ENCODE measurements at places on chromosomes 3 and 15.

- no peak for DNase-seq
Observed at GRCh38 chr3:184526088-184526433, 35.5 kb upstream of the EPHB3 start.

GRCh38 chr3:142916605-142917004 is 27.7 kb upstream of the PCOLCE2 start:
- no peak for DNase-seq

DNA sequence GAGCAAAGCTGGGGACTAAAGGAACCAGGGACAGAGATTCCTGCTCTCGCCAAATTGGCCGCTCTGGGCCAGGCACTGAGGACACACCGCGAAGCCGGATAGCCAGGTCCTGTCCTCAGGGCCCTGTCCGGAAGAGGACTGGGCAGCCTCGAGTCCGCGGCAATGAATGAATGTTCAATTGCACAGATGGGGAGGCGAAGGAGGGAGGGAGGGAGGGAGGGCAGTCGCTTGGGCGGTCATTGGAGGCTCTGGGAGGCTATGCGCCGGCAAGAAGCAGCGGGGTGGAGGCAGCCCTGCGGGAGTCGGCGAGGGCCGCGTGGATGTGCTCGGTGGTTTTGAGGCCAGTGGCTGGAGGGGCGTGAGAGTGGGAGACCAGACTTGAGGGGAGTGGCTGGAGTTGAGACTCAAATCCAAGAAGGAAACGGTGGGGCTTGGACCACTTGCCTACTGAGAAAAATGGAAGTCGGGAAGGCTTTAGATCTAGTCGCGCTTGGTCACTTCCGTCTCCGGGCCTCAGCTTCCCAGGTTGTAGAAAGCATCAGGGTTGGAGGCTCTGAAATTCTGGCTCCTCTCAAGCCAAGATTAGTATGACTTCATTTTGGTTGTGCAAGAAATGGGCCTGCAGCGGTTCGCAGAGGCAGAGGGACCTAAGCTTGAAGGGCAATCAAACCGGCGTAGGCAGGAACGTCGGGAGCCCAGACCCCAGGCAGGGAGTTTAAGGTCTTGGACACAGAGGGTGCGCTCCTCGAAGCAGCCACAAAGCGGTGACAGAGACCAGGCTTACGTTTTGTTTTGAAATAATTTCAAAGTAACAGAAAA is 21.1 kb upstream of the PLXND1 start:
- DNase-seq: peak; percentile 31

- no peak for DNase-seq
Observed at GRCh38 chr15:66906668-66907614, 158.5 kb upstream of the SMAD3 start.

DNA sequence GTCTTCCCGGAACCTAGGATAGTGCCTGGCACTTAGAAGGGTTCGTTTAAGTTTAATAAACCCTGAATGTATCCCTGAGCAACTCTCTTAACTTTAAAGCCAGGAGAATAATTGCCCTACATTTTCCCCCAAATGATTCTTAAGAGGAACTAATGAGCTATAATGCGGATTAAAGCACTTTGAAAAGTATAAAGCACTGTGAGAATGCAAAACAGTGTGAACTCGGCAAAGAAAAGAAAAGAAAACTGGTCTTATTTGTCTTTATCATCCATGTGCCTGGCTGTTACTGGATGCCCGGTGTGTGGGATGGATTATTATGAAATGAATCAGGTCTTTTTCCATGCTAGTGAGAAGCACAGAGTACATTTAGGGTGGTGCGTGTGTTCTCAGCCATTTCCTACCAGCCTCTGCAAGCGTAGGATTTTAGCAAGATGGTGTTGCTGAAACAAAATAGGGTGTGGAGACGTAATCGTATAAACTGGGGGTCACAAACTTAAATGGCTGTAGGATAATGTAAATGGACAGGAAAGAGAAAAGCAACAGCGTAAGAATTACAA is 983 bp downstream of the KBTBD12 start:
- DNase-seq: no peak

- no peak for DNase-seq
Observed at GRCh38 chr3:61354604-61355003, 103.4 kb upstream of the FHIT start.

DNA sequence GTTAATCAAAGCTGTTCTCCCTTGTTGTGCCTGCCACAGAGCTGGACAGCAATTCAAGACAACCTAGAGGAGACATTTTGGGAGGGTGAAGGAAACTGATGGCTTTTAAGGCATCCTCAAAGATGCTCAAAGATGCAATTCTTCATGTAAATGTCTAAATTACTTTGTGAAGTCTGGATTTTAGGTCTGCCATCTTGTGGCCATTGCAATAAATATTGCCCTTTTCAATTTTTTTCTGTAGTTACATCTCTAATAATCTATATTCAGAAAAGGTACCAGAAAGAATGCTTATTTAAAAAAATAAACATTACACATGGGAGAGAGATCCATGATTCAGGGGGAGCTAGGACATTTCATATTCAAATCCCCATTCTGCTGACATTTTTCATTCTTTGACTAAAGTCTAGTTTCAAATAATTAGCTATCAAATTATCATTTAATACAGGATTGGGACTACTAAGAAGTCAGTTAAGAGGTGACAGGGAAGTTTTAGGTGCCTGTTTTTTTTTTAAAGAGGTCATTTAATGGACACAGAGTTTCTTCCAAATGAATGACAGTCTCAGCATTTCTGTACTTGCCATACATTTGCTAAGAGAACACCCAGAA is 259.8 kb upstream of the WNT5A start:
- DNase-seq: no peak

- DNase-seq: no peak
Observed at GRCh38 chr15:33096134-33096533, 98.4 kb downstream of the FMN1 start.

- no peak for DNase-seq
Observed at GRCh38 chr3:191376516-191377141, 46.3 kb upstream of the UTS2B start.

GRCh38 chr3:4812591-4812990 is 166.6 kb upstream of the BHLHE40 start:
- DNase-seq: no peak

Data from stimulated activated CD8-positive, alpha-beta memory T cell treated with anti-CD3 and anti-CD28 coated beads, Interleukin-15, amount 100 ng/mL, for 4 hours (primary cell).